T-helper 2 cell (primary cell): ENCODE measurements at places on chromosomes 7 and 10.

- DNase-seq = no peak
Observed at GRCh38 chr10:81915504-81915897, 40.5 kb downstream of the NRG3 start.

GRCh38 chr10:86863484-86863842 is 94.0 kb downstream of the MMRN2 start:
- DNase-seq = no peak

- no peak for DNase-seq
Observed at GRCh38 chr7:82114237-82114636, 329.3 kb downstream of the CACNA2D1 start.

DNA sequence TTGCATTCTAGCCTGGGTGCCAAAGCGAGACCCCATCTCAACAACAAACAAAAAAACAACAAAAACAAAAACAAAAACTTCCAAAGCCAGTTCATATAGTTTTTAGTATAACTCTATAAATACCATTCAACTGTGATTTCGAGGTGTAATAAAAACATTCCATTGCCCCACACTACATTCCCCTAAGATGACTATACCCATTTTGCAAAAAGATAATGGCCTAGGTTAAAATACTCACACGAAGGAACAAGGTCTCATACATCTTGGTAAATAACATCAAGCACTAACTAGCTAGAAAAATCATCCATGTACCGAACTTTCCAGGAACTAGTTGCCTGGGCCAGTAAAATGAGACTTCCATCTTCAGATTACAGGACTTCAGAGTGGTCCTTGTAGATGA is 55.4 kb downstream of the GLI3 start:
- DNase-seq = no peak

DNA sequence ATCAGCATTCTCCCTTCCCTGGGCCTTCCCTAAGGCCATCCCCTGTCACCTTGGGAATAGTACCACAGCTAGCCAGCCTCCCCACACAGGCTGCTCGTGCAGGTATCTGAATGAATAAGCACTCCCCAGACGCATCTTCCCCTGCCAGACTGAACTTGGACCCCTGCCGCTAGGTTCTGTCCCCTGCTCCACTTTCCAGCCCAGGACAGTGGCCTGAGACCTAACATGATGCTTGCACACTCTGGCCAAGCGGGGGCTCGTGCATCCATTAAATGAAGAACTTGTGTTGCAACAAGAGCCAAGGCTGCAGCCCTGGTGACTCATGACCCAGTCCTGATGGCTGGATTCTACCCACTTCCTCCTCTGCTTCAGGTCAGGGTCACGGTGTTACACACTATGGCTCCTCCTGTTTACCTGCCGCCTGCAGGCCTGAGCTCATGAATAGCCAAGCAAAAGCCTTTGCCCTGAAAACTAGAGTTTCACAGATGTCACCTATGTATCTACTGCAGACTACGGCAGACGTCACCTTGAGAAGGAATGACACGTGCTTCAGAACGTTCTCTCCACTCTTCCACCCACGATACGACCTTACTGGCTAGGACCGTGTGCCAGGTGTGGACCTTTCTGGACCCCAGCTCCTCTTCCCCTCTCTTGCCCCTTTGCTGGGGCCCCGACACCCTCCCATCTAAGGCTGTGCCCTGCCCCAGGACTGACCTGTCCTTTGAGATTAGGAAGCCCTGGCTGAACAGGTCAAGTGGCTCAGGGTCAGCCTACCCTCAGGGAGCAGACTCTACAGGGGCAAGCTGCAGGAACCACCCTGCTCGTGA is 6.5 kb downstream of the ASB13 start:
- peak; percentile 53 for DNase-seq

- no peak for DNase-seq
Observed at GRCh38 chr10:30190577-30191552, 131.5 kb upstream of the JCAD start.

- DNase-seq = no peak
Observed at GRCh38 chr10:107141524-107142061, 22.9 kb downstream of the SORCS1 start.

DNA sequence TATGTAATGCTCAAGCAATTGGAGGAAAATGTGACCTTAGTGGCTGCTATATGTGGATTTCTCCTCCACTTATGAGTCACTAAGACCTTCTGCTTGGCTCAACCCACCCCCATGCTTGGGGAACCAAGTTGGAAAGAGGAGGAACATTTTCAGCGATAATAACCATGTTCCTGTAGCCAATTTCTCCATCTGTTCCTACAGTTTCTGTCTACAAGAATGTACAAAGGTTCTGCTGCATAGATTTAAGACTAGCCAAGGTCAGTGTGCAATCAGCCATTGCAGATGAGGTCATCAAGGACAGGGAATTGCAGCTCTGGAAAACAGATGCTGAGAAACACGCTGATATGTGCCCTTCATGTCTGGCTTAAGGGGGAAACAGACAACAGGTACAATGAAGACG is 5.6 kb upstream of the NRCAM start:
- no peak for DNase-seq

- no peak for DNase-seq
Observed at GRCh38 chr7:2069472-2069860, 163.3 kb downstream of the MAD1L1 start.

- no peak for DNase-seq
Observed at GRCh38 chr7:120052884-120053382, 220.0 kb upstream of the KCND2 start.

GRCh38 chr10:102917962-102918816 is at the start of gene CNNM2:
CNNM2 (plus strand) TSS chr10:102918294; CDS start chr10:102918481, 187 bp downstream.
- DNase-seq = peak; percentile 99

GRCh38 chr10:81405399-81405798 is 469.6 kb upstream of the NRG3 start:
- no peak for DNase-seq
